ENCODE measurements at places on chromosomes 11 and 22.

DNA sequence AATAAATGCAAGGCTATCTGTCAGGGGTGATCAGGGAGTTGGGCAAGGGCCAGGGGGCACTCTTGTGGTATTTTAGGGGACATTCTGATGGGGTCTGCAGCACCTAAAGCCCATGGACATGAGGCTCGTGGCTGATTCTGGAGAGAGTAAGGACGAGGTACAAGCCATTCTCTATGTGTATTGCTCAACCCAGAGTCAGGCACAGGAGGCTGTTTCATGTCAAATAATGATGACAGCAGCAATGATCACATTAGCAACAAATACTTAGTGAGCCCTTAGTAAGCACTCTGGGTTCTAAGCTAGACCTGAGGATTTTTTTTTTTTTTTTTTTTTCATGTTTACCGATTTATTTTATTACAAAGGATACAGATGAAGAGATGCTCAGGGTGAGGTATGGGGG, 83.5 kb upstream of the THY1 start:
- no peak for DNase-seq

- no peak for DNase-seq
Measured at GRCh38 chr22:29948385-29948769, 65.4 kb downstream of the MTMR3 start.

DNA sequence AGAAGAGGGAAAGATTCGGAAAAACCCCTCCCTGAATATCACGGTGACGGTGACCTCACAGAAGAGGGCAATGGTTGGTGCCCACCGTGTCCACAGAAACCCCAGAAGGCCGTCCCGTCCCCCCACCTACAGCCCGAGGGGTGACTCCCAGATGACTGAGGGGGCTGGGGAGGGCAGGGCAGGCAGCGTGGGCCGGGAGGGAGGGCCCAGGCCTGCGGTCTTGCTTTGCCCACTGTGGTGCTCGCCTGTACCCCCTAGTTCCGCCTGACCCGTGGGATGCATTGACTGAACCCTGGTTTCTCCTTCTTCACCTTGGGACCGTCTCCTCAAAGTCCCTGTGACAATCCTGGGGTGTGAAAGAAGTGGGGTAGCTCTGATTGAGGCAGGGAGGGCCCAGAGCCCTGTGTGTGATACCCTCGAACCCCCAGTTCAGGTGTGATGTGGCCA, 526.7 kb downstream of the BRD1 start:
- DNase-seq: no peak

- DNase-seq: peak; percentile 81
Measured at GRCh38 chr11:59556115-59556916, 45.0 kb downstream of the OR4D9 start.

- no peak for DNase-seq
Measured at GRCh38 chr11:132257871-132258270, 887.5 kb downstream of the NTM start.

GRCh38 chr22:38974170-38974825, 7.8 kb upstream of the APOBEC3B start:
- no peak for DNase-seq

- no peak for DNase-seq
Measured at GRCh38 chr11:118210323-118210722, 14.5 kb downstream of the JAML start.
